Osteocyte (in vitro differentiated cells): ENCODE measurements at places on chromosomes 3 and 15. TPM values are rescaled to one million over a fixed set of nuclear protein-coding genes. Genes with fewer than 3 reads are reported as not detected.

DNA sequence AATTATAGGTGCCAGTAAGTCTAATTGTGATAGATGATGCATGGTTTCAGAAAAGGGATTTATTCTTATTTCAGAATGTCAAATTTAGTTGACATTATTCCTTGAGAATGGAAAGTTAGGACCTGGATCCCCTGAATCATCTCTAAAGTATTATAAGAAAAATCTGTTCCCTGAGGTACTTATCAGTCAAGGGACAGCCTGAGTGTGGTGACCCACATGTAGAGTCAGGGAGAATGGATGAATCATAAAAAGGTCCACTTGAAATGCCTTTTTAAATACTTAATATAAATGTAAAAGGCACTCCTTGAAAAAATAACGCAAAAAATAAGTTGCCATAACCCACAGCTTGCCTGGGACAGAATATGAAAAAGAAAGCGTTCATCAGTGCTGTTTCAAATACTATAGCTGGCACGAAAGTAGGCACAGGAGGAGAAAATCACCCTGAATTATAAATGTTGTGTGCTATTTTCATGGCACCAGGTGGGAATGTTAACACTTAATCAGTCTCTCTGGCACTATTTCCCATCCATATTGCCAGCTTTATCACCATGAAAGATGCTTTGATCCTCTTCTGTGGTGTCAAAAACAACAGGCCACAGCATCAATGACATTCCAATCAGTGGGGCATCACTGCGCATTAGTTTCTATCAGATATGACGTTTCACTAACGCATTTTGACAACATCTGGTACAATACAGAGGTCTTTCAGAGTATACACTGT is 208.5 kb downstream of the EPHA3 start:
- no peak for DNase-seq
- peaks cover 6% of the 10 kb centered on the region for H3K27me3 ChIP-seq
- no peak overlapping the region for H3K27ac ChIP-seq
- H3K36me3 ChIP-seq: no peaks in the 10 kb centered on the region

- H3K4me3 ChIP-seq: no peak overlapping the region
- no peak for DNase-seq
- peaks cover 8% of the 10 kb centered on the region for H3K36me3 ChIP-seq
- H3K27me3 ChIP-seq: no peaks in the 10 kb centered on the region
- H3K27ac ChIP-seq: no peak overlapping the region
- H3K4me1 ChIP-seq: peaks cover 11% of the 10 kb centered on the region
These were observed 29.9 kb upstream of the TJP1 start for GRCh38 chr15:29852201-29852600.

ARRDC4 gene
- total RNA-seq: 14.9 and 15.3 TPM in 2 replicates

- no peak overlapping the region for H3K27ac ChIP-seq
- H3K4me1 ChIP-seq: no peaks in the 10 kb centered on the region
- H3K36me3 ChIP-seq: no peaks in the 10 kb centered on the region
These were observed 258.9 kb downstream of the XXYLT1 start for GRCh38 chr3:195012100-195012499.

- H3K27me3 ChIP-seq: no peaks in the 10 kb centered on the region
- H3K27ac ChIP-seq: no peak overlapping the region
- H3K4me3 ChIP-seq: no peak overlapping the region
- H3K4me1 ChIP-seq: peaks cover 47% of the 10 kb centered on the region
These were observed 185.9 kb downstream of the ABHD5 start for GRCh38 chr3:43876648-43877047.

DNA sequence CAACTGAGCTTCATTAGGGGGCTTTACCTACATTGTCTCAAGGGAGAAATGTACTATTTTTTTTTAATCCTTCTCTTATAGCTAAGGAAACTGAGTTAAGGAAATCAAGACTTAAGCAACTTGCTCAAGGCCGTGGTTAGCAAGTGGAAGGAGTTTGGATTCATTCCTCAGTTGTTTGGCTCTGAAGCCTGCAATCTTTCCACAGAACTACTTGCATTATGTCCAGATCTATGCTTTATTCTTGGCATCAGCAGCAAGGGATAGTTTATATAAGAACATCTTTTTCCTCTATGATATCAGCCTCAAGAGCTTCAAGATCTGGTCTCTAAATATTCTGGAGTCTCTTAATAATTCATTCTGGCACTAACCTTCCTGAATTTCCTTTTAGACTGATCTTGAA is 182.4 kb downstream of the SV2B start:
- no peaks in the 10 kb centered on the region for H3K27me3 ChIP-seq
- H3K4me1 ChIP-seq: no peaks in the 10 kb centered on the region
- H3K4me3 ChIP-seq: no peak overlapping the region

PRSS50 gene
- total RNA-seq: not detected in 2 replicates

GRCh38 chr3:127684871-127685707 is 12.3 kb downstream of the ABTB1 start:
- peaks cover 2% of the 10 kb centered on the region for H3K36me3 ChIP-seq
- no peaks in the 10 kb centered on the region for H3K27me3 ChIP-seq
- no peak overlapping the region for H3K27ac ChIP-seq

IL5RA gene
- total RNA-seq: not detected in 2 replicates

KCNMB3 gene
- total RNA-seq: 2.6 and 3.2 TPM in 2 replicates

GRCh38 chr3:171943262-171944117 is 95.9 kb upstream of the FNDC3B start:
- peaks cover 29% of the 10 kb centered on the region for H3K4me1 ChIP-seq
- peaks cover 1% of the 10 kb centered on the region for H3K36me3 ChIP-seq
- DNase-seq: no peak

COL6A5 gene
- not detected in 2 replicates for total RNA-seq

DNA sequence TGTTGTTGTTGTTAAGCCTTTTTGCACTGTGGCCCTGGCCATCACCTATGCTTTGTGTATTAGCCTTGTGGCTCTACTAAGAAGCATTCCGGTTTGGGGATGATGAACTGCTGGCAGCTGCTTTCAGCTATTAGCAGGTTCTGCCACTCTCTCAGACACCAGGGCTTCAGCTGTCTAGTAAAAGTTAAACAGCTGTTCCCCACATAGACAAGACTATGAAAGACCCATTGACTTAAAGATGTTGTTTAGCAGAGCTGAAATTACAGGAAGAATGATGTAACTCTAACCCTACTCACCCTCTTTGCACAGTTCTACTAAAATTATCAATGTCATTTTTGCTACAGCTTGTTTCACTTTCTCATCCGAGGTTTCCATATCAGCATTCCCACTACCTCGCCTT is 131.2 kb upstream of the CGNL1 start:
- peaks cover 50% of the 10 kb centered on the region for H3K36me3 ChIP-seq
- H3K4me1 ChIP-seq: no peaks in the 10 kb centered on the region
- peak overlapping the region; percentile 10 for H3K27ac ChIP-seq
- no peak for DNase-seq
- no peak overlapping the region for H3K4me3 ChIP-seq

PRRT3 gene
- total RNA-seq: 6.6 and 7.9 TPM in 2 replicates

TBC1D2B gene
- total RNA-seq: 65.5 and 69.3 TPM in 2 replicates

DNA sequence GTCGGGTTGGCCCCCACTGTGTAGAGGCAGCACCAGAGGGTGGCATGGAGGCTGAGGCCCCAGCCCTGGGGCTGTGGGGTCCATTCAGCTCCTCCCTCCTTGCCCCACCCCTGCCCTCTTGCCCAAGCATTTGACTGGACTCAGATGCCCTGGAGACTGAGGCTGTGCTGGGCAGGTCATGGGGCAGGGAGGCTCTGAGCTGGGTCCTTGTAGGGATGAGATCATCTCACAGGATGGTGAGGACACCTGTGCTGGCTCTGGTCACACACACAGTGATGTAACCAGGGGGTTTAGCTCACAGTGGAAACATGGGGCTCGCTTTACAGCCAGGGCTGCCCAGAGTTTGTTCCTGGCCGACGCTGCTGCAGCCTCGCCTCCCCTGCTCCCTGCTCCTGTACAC is 17.8 kb downstream of the ALPK3 start:
- no peak overlapping the region for H3K4me3 ChIP-seq
- no peaks in the 10 kb centered on the region for H3K36me3 ChIP-seq
- no peak overlapping the region for H3K27ac ChIP-seq
- H3K27me3 ChIP-seq: peaks cover 30% of the 10 kb centered on the region
- no peak for DNase-seq

CAND2 gene
- total RNA-seq: 9.6 and 10.4 TPM in 2 replicates
